ENCODE measurements at places on chromosomes 4 and X.

DNA sequence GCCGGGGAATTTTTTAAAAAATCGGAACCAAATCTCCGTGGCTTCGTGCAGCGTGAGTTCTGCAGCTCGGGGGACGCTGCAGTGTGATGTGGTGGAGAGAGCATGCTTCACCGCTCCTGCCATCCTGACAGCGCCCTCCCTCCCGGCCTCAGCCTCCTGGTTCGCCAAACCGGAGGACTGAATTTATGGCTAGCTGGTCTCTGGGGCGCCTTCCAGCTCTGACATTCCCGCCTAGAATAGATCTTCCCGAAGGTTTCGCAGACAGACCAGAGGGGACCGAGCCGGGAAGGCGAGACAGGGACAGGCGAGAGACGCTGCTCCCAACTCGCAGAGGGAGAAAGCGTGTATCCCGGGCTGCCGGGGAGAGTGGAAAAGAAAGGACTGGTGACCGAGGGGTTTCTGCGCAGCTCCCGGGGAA lies 25.9 kb downstream of the HOPX start:
- no peak for DNase-seq

DNA sequence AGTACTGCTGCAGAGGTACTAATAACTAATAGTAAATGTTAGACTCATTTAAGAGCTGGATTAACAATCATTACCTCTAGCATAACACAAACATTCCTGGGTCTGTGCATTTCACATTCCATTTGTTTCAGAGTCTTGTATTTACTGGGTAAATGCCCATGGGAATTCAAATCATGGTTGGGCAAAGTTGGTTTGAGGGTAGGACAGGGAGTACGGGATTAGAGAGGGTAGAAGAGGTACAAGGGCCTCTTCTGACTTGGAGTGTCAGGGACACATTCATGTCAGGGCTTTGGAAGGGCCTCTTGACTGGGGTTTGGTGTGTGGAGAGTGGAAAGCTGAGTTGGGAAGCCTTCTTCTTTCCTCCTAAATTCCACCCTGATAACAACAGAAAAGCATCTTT lies 65.9 kb downstream of the WWC2 start:
- DNase-seq, result no peak

DNA sequence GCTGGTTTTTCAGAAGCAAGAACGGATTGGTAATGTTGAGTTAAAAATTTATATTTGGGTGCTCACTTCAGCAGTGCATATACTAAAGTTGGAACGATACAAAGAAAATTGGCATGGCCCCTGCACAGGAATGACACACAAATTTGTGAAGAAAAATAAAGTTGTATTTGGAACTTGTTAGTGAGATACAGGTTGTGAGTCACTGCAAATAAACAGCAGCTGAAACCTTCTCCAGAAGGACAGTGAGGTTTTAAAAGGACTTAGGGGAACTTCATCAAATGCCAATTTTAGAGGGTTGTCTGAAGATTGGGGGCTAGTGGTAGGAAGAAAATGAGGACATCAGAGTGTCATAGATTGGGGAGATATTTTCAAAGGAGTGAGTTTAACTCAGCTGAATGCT lies 79.7 kb upstream of the ELOVL6 start:
- DNase-seq, result no peak

- DNase-seq, result no peak
Observed at GRCh38 chr4:1097553-1097952, 15.8 kb downstream of the RNF212 start.

- DNase-seq, result no peak
Observed at GRCh38 chr4:48910511-48910910, 3.9 kb upstream of the OCIAD2 start.

DNA sequence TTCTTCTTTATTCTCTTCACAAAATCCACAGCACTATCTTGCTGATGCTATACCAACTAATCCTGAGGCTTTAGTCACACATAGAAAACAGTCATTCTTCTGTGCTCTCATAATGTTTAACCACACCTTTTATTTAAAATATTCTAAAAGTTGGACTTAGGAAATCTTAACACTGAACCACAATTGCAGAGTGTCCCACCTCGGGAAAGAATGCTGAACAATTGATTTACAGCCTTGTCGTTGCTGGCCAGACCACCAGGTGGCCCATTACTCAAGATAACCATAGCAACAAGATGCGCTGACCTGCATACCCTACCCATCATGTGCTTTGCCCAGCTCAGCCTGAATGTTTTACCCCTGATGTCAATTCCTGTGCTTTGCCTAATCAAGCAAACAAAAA lies 100.8 kb downstream of the ARSJ start:
- DNase-seq, result no peak

DNA sequence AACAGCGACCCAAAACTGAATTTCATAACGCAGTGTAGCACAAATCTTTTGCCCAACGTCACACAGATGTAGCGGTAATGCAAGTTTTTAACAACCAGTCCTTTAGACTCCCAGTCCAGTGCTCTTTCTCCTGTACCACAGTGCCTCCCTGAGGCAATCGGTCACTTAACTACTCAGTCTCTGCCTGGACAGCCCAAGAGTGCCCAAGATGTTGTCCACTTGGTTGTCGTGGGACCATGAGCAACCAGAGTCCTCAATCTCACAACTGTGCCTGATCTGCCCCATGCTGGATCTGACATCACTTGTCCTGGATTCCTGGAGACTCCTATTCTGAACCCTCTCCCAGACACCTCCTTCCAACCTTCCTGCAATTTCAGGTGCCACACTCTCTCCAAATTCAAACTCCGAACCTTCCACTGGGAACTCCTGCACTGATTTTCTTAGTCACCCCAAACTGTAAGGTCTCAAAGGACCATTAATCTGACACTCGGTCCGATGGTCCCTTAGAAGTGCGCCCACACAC lies 702 bp downstream of the MMGT1 start:
- no peak for DNase-seq

DNA sequence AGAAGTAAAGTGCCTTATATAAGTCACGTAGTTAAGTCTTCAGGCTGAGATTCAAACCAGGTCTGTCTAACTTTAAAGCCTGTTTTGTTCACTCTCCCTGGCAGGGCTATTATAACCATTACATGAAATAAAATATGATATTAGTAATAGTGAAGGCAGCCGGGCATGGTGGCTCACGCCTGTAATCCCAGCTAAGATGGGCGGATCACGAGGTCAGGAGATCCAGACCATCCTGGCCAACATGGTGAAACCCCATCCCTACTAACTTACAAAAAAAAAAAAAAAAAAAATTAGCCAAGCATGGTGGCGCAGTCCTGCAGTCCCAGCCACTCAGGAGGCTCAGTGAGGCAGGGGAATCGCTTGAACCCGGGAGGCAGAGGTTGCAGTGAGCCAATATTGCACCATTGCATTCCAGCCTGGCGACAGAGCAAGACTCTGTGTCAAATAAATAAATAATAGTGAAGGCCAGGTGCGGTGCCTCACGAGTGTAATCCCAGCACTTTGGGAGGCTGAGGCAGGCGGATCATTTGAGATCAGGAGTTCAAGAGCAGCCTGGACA lies 22.1 kb upstream of the SOWAHD start:
- no peak for DNase-seq

GRCh38 chr4:185358959-185359358 lies 36.8 kb downstream of the LRP2BP start:
- no peak for DNase-seq

DNA sequence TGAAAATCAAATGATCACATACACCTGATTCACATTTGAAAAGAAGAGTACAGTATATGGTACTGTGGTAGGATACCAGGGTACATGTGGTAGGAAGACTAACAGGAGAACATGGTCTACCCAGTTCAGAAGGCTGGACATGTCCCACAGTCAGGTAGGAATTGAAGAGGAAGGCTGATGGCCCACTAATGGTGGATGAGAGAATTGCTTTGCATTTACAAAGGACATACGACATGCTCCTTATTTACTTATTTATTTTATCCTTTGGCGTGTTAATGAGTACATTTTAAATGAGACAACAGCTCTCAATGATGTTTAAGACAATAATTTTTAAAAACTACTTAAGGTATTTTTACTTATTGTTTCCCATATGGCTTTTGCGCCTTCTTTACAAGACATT lies 106.7 kb upstream of the BMP2K start:
- no peak for DNase-seq

DNA sequence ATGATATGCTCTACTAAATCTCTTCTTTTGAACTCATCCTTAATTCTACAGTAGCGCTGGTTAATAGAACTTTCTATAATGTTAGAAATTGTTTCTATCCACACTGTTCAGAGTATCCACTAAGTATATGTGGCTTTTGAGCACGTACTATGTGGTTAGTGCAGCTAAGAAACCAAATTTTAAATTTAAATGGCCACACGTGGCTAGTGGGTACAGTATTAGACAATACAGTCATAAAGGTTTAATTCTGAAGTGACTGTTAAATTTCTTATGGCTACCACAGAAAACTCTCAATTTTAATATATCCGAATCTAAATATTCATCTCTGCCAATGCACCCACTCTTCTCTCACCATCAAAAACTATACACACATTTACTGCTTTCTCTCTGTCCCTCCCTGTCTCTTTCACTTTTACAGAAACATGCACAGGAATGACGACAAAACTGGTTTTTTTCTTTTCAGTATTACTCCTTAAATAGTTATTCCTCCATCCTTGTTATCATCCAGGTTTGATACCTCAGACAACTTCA lies 583.9 kb downstream of the KCTD8 start:
- no peak for DNase-seq

DNA sequence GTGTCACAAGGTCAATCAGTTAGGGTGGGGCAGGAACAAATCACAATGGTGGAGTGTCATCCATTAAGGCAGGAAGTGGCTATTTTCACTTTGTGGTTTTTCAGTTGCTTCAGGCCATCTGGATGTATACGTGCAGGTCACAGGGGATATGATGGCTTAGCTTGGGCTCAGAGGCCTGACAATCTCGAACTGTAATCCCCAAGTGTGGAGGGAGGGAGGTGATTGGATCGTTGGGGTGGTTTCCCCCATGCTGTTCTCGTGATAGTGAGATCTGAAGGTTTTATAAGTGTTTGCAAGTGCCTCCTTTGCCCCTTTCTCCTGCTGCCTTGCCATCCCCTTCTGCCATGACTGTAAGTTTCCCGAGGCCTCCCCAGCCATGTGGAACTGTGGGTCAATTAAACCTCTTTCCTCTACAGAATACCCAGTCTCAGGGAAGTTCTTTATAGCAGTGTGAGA lies 36.7 kb upstream of the STS start:
- DNase-seq, result no peak

DNA sequence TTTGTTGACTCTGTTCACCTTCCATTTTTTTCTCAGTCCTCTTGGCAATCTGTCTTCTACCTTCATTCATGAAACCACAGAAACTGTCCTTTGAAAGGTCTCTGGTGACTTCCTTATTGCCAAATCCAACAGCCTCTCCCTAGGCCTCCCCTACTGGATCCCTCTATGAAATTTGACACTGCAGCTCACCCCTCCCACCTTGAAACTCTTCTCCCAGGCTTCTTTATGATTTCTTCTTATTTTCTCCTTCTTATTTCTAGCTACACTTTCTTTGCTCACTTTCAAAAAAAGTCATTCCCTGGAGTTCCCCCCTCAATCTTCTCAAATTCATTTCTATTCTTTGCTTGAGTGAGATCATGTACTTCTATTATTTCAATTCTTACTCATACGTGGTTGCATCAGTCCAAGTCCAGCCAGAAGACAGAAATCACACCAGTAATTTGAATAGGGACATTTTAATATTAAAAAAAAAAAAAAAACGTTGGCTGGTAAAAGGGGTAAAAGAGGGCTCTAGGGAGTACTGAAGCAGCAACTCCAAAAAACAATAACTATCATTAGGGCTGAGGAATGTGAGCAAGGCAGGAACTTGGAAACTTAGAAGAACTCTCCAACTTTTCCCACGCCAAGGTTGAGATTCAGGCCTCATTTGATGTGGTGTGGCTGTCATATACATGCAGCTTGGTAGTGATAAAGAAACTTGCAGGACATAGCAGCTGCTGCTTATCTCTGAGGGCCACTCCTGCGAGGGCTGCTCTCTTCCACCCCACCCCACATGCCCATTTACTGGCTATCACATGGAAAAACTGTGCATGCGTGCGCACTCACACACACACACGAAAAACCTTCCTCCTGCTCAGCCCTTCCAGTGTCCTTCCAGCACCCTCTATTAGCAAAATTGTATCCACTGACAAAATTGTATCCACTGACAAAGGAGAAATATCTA lies 169.8 kb upstream of the GALNT7 start:
- DNase-seq, result no peak

GRCh38 chrX:11481035-11481434 lies 184.7 kb downstream of the ARHGAP6 start:
- DNase-seq, result no peak

DNA sequence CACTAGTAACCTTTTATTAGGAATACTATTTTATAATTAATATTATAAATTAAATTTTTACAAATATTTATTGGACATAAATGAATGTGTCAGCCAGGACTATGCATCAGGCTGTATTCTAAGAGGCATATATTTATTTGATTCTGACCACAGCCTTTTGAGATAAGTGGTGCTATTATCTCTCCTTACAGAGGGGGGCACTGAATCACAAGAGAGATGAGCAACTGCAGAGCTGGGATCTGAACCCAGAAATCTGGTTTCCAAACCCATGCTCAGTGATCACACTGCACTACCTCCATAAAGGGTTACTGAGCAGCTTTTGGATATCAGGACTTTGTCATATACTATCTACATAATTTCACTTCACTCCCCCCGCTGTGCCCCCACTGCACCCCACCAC lies 322.0 kb downstream of the TMA16 start:
- DNase-seq, result no peak

All from stimulated activated CD4-positive, alpha-beta T cell treated with anti-CD3 and anti-CD28 coated beads, TNF-alpha, amount 100 ng/mL, for 1 hour (primary cell).